ENCODE measurements at places on chromosomes 13 and 19.

DNA sequence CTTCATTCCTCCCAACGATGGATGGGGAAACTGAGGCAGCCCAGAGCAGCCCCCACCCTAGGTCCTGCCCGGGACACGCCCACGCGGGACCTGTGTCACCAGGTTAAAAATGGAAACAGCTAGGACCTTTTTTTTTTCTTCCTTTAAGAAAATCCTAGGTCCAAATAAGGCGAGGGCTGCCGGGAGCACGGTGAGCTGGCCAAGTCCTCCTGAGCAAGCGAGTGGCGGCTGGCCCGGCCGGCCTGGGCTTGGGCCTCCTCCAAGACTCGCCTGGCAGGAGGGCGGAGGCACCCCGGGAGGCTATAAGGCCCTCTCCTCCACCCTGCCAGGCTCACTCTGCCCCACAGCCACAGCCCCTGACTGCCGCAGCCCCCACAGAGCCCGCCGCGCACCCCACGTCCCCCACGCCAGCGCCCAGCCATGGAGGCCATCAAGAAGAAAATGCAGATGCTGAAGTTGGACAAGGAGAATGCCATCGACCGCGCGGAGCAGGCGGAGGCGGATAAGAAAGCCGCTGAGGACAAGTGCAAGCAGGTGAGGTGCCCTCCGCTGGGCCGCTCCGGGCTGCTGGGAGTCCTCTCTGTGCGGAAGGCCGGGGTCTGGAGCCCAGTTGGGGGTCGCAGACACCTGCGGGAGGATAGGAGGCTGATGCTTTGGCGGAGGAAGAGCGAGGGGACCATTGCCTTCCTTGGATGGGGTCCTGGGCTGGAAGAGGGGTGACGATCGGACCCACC is 8.9 kb upstream of the TPM4 start:
- DNase-seq: no peak

DNA sequence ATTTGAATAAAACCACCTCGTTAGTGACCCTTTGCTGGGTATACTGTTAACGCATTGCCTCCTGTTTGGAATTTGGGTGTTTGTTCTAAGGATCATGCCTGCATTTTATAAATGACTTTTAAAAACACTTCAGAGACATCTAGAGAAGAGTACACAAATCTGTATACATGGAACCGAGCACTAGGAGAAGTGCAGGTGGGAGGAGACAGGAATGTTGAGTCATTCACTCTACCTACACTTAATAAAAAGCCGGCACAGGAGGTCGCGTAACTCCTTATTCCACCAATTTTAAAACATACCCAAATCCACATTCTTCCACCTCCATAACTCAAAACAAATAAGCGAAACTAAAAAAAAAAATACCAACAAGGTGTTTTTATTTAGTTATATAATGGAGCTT is 48.6 kb downstream of the FGF9 start:
- DNase-seq: peak; percentile 7

- no peak for DNase-seq
Measured at GRCh38 chr13:41276824-41277223, 13.4 kb upstream of the MTRF1 start.

- no peak for DNase-seq
Measured at GRCh38 chr13:28440774-28441504, 54.0 kb downstream of the FLT1 start.

GRCh38 chr13:52926971-52927370 is 78.5 kb upstream of the PCDH8 start:
- DNase-seq: no peak

DNA sequence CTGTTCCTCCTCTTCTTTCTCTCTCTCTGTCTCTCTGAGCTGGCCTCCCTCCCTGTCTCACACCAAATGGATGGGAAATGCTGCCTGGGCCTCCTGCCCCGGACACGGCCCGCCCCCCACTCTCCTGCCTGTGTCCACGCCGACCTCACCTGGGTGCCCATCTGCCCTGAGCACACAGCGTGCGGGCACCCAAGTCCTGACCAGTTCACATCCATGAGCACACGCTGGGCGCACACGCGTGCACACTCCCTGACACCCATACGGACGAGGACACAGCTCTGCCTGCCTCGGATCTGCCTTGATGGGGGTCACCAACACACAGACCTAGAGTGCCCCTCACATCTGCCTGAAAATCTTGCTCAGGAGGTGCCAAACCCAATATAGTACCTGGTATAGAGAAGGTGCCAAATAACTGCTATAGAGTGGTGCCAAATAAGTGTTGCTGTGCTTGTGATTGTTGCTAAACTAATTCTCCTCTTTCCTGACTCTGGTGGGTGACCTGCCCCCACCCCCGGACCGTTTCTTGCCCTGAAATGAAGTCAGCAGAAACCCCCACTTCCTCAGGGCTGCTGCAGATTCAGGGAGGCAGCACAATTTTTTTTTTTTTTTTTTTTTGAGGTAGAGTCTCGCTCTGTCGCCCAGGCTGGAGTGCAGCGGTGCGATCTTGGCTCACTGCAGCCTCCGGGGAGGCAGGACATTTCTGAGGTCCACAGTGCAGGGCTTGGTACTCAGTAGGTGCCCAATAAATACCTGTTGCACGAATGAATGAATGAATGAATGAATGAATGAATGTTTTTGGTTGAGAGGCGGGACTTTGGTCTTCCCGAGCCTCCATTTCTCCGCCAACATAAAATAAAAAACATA is 4.6 kb downstream of the NFIC start:
- no peak for DNase-seq

DNA sequence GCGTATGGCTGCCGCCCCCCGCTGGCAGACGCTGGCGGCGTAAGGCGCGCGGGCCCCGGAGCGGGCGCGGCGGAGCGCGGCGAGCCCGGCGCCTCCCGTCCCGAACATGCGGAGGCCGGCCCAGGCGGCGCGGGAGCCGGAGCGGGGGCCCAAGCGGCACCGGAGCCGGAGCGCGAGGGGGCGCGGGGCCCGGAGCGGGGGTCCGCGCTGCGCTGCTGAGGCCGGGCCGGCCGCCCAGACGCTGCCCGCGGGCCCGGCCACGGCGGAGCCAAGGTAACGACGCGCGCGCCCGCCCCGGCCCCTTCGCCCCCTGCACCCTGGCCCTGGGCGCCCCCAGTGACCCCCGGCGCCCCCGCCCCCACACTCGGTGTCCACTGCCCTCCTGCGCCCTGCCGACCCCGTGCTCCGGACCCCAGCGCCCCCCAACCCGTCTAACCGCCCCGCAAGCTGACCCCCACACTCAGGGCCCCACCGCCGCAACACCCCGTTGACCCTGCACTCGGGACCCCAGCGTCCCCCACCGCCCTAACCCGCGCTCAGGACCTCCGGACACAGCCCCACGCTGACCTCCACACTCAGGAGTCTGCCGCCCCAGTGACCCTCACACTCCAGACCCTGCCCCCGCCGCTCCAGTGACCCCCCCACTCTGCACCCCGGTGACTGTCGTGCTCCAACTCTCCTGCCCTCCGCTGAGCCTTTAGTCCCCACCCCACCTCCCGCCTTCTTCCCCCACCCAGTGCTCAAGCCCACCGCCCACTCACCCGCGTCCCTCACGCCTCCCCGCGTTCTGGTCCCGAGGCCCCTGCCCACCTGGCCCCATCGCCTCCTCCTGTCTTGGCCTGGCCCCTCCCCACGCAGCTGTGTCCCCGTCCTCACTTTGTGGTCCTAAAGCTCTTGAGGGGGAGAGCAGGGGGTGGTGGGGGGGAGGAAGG is at the start of gene CSNK1G2:
Gene CSNK1G2 (plus strand): TSS at position 27 of the 932 bp plus-strand sequence. CDS start 28,601 bp downstream, outside the sequence.
- no peak for DNase-seq

DNA sequence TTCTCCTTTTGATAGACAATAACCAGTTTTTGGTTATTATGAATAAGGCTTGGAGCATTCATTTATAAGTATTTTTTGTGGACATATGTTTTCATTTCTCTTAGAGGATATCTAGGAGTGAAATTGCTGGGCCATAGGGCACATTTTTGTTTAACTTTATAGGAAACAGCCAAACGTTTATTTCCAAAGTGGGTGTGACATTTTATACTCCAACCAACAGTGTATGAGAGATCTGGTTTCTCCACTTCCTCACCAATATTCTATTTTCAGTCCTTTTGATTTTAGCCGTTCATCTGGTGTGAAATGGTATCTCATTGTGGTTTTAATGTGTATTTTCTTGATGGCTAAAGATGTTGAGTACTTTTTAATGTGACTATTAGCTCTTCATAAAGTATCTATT is 21.9 kb downstream of the TDRD3 start:
- no peak for DNase-seq

DNA sequence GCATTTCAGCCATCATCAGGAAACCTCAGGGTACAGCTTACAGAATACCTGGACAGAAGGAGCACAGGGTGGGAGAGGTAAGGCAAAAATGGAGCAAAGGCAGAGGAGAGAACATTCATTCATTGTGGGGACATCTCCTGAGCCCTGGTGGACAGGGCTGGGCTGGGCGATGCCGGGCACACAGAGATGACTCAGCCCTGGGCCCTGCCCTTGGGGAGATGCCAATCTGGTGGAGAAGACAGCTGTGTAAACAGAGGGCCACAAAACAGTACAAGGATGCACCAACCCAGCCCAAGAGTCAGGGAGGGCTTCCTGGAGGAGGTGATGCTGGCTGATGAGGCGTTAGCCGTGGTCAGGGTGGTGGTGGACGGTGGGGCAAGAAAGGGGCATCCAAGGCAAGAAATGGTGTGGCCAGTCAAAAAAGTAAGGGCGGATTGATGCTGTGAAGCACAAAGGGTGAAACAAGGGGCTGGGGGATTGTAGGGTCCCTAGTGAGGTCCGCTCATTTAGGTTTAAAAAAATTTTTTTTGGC is 3.6 kb upstream of the HAS1 start:
- no peak for DNase-seq
